AG04450 (cell line): ENCODE measurements at places on chromosomes 4 and X.

DNA sequence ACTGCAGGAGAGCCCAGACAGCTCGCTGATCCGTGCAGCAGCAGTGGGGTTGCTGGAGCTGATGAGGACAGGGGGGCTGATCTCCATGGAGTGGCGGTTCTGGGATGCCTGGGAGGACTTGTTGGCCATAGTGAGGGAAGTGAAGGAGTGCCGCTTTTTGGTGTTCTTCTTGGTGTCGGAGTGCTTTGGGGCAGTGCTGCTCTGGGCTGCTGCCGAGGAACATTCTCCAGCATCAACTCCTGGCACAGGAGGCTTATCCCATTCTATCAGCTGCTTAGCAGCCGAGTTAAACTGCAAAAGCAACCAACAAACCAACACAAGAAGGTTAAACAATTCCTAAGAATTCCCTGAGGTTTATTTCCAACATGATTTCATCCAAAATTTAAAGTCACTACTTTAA is 126.3 kb upstream of the CBR4 start:
- no peak for DNase-seq

DNA sequence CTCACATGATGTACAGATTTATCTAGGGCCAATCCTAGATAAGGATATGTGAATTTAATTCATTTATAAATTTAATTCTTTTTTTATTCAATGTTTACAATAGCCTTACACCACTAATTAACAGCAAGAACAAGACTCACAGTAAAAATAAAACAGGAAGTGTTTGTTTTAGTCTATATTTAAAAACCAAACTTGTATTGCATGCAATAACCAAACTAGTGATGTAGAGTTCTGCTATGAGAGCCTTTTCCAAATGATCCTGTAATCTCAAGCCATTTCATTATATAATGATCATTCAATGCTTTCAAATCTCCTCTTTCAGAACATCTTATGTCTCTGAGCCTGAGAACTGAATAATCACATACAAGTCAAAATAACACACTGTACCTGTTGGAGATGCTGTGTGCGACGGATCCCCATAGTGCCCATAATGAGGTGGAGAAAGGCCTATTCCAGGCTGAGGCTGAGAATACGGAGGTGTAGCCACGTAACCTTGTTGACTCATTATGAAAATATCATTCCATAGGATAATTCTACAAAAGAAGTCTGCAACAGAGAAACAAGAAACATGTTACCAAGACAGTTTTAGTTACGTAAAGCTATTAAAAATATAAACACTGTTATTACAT is 2.6 kb downstream of the SEC24D start:
- no peak for DNase-seq

DNA sequence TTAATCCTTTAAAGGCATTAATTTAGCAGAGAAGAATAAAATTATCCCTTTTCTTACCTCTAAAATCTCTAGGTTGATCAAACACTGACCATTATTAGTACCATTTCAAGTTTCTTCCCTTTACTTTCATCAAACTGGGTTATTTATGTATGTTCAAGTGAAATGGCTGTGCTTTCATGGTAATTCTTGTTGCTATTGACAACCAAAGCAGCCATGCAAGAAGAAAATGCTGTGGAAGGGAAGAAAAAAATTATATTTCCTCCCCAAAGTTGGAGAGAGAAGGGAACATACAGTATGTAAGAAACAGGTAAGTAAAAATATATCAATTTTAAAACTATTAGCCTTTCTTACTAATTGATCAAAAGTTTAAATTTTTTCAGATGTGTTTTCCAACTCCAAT is 16.2 kb downstream of the NPNT start:
- DNase-seq, result no peak

- DNase-seq, result no peak
These were observed 119.2 kb downstream of the DDX53 start for GRCh38 chrX:23118890-23119527.

DNA sequence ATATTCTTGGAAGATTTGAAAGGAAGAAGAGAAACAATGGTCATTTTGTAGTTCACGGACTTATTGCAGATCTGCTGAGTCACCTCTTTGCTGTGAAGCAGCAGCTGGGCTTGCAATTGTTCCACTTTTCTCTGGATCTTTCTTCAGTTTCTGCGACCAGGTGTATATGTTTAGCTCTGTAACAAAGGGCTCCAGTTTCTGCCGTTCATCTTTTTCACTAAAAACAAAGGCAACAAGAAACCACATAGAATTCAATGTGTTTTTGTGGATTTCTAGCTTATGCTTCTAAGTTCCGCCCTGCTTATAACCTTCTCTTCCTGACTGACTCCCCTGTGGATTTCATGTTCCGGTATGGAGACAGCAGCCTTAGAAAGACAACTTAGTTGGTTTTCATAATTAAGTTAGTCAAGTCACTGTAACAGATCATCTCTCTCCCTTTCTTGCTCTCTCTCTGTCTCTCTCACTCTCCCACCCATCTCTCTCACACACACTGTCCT is 121.6 kb upstream of the EPHA5 start:
- DNase-seq, result no peak

DNA sequence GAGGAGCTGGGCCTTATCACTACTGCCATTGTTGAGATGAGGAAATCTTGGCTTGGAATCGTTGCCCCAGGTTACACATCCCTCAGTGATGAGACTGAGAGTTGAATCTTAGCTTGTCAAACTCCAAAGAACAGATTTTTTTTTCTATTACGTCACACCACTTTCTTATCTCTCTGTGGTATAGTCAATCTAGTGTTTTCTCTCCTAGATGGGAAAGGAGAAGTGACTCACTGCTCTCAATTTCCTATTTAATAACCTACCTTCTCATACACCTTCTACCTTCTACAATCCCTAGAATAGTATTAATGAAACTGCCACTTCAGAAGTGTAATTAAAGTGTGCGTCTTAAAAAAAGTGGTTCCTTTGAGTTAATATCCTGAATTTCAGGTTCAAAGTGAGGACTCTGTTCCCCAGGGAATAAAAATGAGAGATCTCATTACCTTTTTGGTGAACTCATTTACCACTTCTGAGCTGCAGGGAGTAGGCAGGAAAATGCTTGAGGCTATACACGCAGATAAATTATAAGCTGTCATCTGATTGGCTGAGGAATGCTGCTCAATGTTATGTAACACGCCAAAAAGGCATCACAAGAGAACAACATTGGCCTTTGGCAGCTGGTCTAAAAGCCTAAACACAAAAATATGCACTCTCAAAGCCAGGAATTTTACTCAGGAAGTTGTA is 59.3 kb downstream of the MAD2L1 start:
- peak; percentile 73 for DNase-seq

DNA sequence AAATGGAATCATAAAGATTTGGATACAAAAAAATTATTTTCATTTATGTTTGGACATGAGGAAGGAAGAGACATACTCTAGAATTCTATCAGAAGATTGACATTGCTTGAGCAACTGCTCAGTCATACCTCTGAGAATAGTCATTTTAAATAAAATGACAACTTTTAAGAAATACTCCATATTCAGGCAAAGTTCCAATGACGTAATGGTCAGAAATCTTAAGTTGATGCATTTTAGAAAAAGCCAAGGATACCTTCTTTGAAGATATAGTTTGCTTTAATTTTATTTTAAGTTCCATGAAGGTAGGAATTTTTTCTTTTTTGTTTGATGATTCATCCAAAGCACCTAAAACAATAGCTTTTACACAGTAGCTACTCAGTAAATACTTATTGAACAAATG is 110.3 kb upstream of the ATOH1 start:
- DNase-seq, result no peak
